ENCODE measurements at places on chromosomes 7 and 10.

DNA sequence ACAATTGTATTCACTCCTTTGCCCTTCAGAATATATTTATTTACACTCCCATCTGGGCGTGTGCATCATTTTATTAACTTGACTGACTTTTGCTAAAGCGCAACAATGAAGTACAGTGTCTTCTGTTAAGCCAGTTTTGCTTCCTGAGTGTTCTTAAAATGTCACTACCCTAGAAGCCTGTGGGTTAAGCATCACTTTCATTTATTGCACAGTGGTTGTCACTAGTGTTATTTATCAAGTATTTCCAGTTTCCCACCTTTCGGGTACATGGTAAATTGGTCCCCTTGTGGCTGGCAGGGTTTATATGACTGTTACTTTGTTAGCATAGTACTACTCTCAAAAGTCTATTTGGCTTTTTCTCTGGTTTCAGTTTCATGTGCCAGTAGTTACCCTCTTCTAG, 3.3 kb downstream of the HILPDA start:
- peak; percentile 12 for DNase-seq

- DNase-seq: no peak
Observed at GRCh38 chr10:48608976-48609375, 4.1 kb upstream of the ARHGAP22 start.

- DNase-seq: no peak
Observed at GRCh38 chr7:88317422-88317821, 10.7 kb upstream of the STEAP4 start.

GRCh38 chr7:28996836-28997235, 38.7 kb upstream of the TRIL start:
- no peak for DNase-seq

DNA sequence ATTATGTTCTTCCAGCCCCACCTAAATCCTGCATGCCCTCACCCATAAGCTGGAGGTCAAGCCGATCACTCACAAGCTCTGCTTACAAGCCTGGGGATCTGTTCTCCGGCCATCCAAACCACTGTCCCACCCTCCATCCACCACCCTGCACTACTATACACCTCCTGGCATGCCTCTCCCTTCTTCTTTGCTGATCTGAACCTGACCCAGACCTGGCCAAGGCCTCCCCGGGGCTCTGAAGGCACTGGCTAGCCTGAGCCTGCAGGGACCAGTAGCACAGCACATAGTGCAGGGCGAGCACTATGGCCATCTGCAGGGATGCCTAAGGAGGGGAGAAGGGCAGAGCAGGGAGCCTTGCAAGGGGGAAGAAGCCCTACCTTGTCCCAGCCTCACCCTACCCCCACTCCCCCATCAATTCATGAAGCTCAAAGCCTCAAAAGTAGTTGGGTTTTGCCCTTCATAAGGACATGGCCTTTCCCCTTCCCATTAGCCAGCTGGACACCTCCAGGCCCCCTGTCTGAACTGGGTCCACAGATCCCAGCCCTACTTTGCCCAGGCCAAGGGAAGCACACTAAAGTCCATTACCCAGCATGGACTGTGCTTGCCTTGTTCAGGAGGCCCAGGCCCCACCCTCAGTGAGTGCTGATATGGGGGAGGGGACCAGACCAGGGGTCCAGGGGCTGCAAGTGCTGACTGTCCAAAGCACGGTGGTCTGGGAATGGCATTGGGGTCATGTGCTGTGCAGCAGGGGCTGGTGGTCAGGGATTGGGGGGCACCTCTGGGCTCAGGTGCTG, 29.6 kb downstream of the CHAT start:
- DNase-seq: no peak

DNA sequence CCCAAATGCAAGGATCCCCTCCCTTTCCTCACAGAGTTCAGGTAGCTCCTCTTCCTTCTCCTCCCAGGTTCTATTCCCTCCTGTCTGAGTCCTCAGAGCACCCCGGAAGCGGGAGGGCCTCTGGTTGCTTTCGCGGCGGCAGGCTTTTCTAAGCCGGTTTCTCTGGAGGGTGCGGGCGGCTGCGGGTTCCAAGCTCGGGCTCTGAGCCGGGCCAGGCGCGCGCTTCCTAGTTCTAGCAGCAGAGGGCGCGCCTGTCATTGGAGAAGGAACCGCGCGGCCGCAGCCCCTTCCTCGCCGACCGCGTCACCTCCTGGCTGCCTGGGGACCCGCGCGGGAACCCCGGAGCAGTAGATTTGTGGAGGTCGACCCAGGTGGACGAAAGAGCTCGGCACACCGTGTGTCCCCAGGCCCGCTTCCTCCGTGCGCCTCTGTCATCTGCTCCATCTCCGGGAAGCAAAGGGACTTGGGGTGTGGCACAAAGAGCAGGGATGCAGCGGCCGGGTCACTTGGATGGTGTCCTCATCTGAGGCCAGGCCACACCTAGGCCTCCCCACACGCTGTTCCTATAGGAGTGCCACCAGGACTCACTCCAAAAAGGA, 389.0 kb upstream of the PODXL start:
- DNase-seq: peak; percentile 89

- DNase-seq: no peak
Observed at GRCh38 chr7:124764847-124765400, 668 bp downstream of the GPR37 start.

- peak; percentile 59 for DNase-seq
Observed at GRCh38 chr10:82737549-82737948, 862.6 kb downstream of the NRG3 start.
